Activated CD4-positive, alpha-beta T cell treated with anti-CD3 and anti-CD28 coated beads, Interleukin-2, amount 50 U/mL, for 24 hours (primary cell): ENCODE measurements at places on chromosomes 1 and 21.

DNA sequence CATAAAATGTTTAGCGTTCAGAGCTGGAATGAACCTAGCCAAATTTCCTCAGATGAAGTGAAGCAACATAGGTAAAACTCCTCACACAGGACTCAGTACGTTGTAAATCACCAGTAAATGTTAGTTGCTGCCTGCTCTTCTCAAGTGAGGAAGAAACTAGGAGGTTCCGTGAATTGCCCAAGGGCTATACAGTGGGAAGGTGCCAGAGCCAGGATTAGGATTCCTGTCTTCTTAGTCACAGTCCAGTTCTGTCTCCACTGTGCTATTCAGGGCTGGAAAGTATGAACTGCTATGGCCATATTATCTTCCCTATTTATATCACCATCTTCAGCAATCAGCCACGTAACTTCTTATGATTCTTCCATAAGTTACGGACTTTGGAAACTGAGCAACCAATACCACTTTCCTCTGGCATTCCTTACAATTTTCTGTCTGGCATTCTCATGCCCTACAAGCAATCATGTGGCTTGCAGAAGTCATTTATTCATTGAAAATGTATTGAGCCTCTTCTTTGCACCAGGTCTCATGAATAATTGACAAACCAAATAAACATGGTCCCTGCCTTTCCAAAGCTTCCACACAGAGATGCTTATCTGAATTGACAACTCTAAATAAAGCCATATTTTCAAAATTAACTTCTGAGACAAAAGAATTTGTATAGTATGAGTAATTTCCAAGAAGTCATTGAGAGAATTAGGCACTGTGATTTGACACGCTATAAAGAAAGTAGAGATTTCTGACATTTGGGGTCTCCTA is 271.6 kb upstream of the SGIP1 start:
- no peak for DNase-seq

- DNase-seq, result no peak
Measured at GRCh38 chr1:31224068-31224467, 15.6 kb downstream of the NKAIN1 start.

DNA sequence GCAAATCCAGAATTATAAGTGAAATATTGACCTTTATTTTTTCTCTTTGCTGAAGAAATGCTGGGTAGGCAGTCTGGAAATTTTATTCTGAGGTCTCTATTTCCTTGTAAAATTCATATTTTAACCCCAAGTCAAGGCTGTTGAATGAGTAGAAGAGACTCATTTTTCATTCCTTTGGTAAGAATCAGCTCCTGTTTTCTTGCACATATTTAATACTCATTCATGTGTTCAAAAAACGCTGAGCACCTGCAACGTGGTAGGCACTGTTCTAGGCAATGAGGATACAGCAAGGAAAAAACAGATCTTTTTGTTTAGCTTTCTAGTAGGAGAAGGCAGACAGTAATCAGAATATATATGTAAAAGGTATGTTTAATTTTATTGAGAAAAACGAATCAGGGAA is 1.5 kb downstream of the PRKAA2 start:
- DNase-seq, result no peak

- DNase-seq, result no peak
Measured at GRCh38 chr1:125080077-125080476, 3895.3 kb downstream of the SRGAP2C start.

- DNase-seq, result no peak
Measured at GRCh38 chr21:14271053-14271452, 55.1 kb downstream of the RBM11 start.

- DNase-seq, result no peak
Measured at GRCh38 chr21:21463456-21463855, 465.2 kb downstream of the NCAM2 start.

DNA sequence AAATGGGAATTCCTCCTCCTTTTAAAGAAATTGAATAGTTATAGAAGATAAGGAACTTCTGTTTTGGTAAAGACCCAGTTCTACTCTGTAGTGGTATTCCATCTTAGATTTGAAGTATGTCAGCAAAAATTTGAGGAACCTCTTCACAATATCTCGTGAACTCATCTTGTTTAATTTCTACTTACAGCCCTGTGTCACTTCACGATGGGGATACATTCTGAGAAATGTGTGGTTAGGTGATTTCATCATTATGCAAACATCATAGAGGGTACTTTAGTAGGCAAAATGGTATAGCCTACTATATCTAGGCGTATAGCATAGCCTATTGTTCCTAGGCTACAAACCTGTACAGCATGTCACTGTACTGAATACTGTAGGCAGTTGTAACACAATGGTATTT is 36.0 kb downstream of the ALG6 start:
- no peak for DNase-seq

DNA sequence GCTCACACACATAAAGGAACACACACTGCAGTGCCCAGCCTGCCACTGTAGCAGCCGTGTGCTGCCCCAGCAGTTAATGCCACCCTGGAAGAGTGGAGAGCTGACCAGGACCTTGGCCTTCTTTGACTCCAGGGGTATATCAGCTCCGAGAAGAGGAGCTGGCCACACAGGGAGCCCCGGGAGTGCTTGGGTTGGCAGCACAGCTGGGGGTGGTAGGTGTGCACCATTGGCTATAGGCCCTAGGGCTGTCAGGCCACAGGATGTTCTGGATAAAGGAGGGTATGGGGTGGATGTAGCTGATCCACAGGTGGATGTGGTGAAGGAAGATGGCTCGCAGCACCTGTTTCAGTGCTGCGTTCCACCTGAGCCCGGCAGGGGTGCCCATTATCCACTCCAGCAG is 640.5 kb downstream of the PLPP3 start:
- DNase-seq, result no peak

- DNase-seq, result no peak
Measured at GRCh38 chr1:245903851-245904250, 603.2 kb downstream of the SMYD3 start.

GRCh38 chr1:108009603-108010195 is 44.7 kb upstream of the VAV3 start:
- DNase-seq, result no peak

- no peak for DNase-seq
Measured at GRCh38 chr1:240720976-240721375, 109.0 kb upstream of the GREM2 start.

GRCh38 chr1:154445040-154445472 is 39.9 kb downstream of the IL6R start:
- DNase-seq, result no peak

DNA sequence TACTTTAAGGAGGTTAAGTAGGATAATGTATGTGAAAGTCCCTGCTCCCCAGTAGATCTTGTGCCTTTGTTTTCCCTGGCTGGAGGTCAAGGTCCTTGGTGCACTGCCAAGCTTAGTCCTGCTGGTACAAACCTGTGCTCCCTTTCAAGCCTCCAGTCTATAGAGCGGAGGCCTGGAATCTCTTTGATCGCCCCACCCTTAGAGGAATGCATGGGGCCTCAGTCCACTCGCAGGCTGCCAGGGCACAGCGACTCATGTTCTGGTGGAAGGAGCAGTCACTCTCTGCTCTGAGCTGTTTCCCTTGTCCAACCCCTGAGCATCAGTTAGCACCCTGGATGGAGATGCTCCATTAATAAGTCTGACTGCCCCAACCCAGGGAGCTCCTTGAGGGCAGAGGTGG is 121.8 kb downstream of the HMGB4 start:
- no peak for DNase-seq

- peak; percentile 52 for DNase-seq
Measured at GRCh38 chr1:165914136-165914798, 86.9 kb downstream of the UCK2 start.

DNA sequence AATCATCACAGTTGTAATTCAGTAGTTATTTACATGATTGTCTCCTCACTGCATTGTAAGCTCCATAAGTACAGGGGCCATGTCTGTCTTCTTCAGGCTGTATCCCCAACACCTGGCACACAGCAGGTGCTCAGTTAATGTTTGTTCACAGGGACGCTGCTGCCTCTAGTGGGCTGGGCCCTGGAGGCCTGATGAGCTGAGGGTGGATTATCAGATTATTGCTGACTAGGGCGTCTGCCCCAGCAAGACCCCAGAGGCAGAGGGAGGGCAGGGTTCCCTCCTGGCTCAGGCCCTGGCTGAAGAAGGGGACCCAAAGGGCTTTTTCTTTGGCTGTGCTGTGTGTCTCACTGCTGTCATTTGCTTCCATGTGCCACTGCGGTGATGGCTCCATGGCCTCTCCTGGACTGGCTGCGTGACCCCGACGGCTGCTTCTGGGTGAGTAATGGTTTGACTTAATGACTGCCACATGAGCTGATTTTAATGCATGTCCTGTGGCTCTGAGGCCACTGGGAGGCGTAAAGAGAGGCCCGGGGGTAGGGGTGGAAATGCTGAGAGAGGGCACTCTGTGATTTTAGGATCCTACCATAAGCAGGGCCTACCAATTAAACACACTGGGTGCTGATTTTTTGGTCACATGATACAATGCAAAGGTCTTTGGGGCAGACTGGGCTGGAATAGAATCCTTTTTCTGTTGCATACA is 20.8 kb upstream of the EPB41 start:
- DNase-seq, result no peak

DNA sequence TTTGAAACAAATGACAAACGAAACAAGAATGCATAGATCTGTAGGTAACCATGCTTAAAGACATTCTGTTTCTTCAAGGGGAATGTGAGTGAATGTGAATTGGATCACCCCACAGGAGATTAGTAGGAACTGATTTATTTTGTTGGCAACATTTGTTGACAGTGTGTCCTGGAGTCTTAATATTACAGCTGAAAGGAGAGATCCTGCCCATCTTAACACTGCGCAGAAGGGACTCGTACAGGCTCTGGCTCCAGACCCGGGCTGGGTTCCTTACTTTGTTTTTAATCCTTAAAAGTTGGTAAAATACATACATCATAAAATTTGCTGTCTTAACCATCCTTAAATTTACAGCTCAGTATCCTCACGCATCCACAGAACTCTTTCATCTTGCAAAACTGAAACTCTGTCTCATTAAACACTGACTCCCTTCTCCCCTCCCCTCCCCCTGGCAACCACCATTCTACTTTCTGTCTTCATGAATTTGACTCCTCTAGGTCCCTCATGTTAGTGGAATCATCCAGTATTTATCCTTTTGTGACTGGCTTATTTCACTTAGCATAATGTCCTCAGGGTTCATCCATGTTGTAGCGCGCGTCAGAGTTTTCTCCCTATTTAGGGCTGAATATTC is 74.1 kb downstream of the GALNT2 start:
- DNase-seq, result no peak

- DNase-seq, result no peak
Measured at GRCh38 chr1:202716654-202717053, 6.4 kb upstream of the SYT2 start.

DNA sequence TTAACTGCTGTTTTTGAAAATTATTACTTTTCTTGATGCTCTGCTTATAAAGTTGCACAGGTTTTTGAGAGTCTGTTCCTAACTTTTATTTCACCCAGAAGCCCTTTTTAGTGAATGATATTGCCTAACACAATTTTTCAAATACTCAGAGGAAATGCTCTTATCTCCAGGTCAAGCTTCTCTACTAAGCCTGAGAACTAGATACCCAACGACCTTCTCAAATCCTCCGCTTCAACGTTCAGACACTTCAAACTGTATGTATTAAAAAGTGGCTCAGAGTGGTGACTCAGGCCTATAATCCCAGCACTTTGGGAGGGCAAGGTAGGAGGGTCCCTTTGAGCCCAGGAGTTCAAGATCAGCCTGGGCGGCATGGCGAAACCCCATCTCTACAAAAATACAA is 88.5 kb downstream of the ASH1L start:
- no peak for DNase-seq

GRCh38 chr1:40633523-40633922 is 32.0 kb downstream of the RIMS3 start:
- no peak for DNase-seq

GRCh38 chr1:47684518-47684917 is 246.7 kb downstream of the FOXD2 start:
- DNase-seq, result no peak

- no peak for DNase-seq
Measured at GRCh38 chr21:36075171-36075570, 5.3 kb downstream of the CBR1 start.

GRCh38 chr1:113125517-113125916 is 52.5 kb downstream of the LRIG2 start:
- DNase-seq, result no peak
